ENCODE measurements at places on chromosomes 11 and 22.
A peak's percentile ranks its signal among the peaks of the same experiment; 100 is the strongest.

- DNase-seq, result no peak
Observed at GRCh38 chr11:30282289-30282631, 40.6 kb upstream of the ARL14EP start.

GRCh38 chr11:69567951-69568808 is 72.8 kb upstream of the CCND1 start:
- no peak for DNase-seq

- no peak for DNase-seq
Observed at GRCh38 chr22:48870436-48870835, 957.2 kb downstream of the BRD1 start.

DNA sequence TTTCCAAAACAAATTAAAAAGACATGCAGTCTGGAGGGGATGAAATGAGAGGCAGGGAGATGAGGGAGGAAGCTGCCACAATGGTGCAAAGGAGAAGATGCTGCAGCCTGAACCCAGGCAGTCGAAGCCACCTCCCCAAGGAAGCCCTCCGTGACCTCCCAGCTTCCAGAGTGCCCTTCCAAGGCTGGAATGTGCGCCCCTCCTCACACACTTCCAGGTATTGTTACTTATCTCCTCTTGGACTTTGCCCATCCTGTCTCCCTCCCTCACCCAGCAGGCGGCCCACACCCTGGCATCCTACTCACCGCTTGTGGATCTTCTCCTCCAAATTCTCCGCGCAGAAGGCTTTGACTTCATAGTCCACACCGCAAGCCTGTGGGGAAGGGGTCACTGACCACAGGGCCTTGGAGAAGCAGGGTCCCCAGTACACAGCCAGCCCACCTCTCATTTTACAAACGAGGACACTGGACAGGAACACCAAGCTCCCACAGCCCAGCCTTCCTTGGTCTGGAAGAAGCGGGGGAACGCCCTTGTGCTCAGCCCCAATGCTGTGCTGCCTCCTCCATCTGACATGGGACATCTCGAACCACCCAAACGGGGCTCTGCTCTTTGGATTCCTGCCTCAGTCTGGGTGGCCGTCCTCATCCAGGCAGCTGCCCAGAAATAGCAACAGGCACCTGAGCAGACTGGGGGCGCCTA is 40.3 kb downstream of the TPBGL start:
- DNase-seq, result peak; percentile 53

DNA sequence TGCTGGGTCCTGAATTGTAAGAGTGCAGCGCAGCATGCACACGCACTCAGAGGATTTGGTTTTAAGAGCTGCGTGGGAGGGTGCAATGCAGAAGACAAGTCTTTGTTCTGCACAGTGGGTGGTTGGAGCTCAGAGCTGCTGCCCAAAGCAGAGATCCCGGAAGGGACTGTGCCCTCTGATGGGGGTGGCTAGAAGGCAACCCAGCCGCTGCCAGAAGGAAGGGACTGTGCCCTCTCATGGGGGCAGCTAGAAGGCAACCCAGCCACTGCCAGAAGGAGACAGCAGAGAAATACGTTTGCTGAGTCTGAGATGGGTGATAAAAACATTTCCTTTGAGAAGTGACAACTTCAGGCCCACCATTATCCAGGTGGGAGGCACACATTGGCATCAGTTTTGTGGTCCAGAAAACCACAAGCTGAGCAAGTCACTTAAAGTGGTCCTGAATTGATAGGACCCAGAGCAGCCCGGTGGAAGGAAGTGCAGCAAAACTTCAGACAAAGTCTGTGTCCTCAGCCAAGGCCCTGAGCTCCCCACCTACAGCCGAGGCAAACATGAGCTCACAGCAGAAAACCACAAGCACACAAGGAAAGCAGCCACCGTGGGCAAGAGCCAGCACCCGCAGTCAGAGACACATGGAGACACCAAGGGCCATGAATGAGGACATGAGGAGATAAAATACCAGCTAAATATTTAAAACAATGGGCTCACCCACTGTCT is 4.3 kb downstream of the KRTAP5-6 start:
- no peak for DNase-seq

- no peak for DNase-seq
Observed at GRCh38 chr11:103372906-103373305, 263.7 kb downstream of the DYNC2H1 start.

DNA sequence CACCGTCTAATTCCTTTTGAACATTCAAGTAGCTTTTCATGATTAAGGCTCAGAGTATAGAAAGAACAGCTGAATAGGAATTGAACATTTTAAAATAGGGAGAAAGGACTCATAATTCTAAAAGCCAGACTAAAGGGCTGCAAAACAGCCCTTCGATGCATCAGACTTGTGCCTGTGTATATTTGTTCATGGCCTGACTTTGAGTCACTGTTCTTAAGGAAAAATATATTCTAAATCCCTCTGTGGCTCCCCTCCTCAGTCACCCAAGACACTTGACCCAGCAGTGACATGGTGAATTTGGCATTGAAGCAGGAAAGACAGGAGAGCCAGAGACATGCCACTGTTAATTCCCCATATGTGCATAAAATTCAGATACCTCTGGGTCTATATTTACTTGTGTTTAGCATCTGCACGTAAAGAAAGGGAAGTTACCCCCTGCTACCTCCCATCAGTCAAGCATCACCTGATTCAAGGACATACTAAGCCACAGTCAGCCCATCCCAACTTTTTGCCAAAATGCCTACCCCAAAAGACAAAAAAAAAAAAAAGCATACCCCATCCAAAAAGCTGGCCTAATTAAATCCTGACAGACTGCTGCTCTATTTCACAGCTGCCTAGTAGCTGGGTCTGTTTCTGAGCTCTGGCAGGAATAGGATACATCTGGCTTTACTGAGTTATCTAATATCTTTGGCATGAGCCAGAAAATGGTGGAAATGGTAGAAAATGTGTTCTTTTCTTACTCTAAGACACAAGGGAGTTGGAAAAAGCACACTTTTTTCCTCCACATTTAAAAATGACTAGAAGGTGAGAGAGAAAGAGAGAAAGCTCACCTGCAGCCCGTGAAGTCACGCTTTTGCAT is 93.5 kb downstream of the COMMD9 start:
- DNase-seq, result peak; percentile 20

DNA sequence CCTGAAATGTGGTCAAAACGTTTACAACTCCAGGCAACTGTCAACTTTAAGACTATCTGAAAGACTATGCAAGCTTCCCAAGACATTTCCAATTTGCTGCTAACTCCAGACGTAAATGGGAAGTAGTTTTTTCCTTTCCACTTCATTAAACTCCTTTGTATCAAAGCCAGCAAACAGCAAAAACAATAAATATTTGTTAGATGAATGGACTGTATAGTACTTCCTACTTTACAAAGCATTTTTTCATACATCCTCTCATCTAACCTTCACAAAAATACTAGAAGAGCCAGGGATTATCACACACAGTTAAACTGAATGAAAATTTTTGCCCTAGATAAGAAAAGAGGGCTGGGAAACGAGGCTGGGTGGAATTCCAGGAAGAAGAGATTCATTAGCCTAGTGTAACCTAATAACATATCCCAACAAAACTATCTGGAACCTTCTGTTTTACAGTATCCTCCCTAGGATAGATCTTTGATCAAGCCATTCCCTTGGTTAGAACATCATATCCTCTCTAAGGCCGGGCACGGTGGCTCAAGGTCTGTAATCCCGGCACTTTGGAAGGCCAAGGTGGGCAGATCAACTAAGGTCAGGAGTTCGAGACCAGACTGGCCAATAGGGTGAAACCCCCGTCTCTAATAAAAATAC is 10.4 kb downstream of the NUP98 start:
- DNase-seq, result no peak

DNA sequence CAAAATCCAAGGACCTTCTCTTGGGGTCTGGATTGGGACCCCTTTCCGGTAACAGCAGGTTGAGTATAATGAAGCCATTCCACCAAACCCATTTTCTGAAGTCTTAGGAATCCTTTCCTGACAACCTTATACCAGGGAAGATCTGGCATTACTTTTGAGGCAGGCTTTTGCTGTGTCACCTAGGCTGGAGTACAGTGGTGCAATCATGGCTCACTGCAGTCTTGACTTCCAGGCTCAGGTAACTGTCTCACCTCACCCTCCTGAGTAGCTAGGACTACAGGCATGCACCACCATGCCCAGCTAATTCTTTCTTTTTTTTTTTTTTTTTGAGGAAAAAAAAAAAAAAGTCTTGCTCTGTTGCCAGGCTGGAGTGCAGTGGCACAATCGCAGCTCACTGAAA is 55.8 kb upstream of the TREH start:
- no peak for DNase-seq

- DNase-seq, result no peak
Observed at GRCh38 chr11:71252269-71252769, at the start of gene SHANK2. SHANK2 (minus strand) TSS chr11:71252577; CDS start chr11:71147326, 105,251 bp downstream.

- no peak for DNase-seq
Observed at GRCh38 chr11:6571434-6572008, 31.9 kb downstream of the RRP8 start.

GRCh38 chr22:32811788-32812545 is 10.5 kb downstream of the TIMP3 start:
- no peak for DNase-seq

DNA sequence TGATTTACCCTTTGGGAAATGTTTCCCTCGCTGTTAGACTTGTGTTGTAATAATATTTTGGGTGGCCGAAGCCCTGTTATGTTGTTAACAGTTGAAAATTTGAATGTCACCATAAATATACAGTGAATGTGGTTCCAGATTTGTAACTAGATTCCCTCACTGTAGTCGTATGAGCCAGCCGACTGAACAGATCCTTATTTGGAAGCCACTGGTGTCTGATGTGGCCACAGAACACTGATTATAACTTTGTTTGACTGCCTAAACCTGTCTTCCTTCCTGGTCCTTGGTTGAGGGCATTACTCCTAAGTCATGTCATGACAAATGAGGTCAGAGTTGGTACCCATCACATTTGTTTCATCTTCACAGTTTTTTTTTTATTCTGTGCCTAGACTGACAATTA is 45.4 kb downstream of the YAP1 start:
- DNase-seq, result no peak

GRCh38 chr11:115368616-115369015 is 135.6 kb downstream of the CADM1 start:
- DNase-seq, result no peak

- DNase-seq, result no peak
Observed at GRCh38 chr22:41916745-41917358, 2.0 kb upstream of the SHISA8 start.

DNA sequence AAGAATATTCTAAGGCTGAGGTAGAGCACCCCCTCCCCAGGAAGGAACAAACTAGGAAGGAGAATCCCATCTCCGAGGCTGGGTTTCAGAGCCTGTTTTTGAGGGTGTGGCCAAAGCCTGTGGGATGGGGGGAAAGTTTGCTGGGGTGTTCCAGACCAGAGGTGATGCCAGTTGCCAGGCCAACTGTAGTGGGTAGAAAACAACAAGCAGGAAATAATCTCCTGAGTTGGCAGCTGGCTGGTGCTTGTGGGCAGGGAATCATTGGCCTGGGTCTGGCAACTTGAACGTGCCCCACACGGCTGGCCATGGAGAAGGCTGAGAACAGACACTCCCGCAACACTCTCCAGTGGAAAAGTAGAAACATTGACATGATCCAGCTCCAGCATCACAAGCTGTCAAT is 385.6 kb downstream of the ETS1 start:
- DNase-seq, result no peak

- DNase-seq, result no peak
Observed at GRCh38 chr11:88300888-88301487, 36.5 kb downstream of the CTSC start.

GRCh38 chr11:107232451-107232850 is 214.2 kb upstream of the GUCY1A2 start:
- DNase-seq, result no peak

DNA sequence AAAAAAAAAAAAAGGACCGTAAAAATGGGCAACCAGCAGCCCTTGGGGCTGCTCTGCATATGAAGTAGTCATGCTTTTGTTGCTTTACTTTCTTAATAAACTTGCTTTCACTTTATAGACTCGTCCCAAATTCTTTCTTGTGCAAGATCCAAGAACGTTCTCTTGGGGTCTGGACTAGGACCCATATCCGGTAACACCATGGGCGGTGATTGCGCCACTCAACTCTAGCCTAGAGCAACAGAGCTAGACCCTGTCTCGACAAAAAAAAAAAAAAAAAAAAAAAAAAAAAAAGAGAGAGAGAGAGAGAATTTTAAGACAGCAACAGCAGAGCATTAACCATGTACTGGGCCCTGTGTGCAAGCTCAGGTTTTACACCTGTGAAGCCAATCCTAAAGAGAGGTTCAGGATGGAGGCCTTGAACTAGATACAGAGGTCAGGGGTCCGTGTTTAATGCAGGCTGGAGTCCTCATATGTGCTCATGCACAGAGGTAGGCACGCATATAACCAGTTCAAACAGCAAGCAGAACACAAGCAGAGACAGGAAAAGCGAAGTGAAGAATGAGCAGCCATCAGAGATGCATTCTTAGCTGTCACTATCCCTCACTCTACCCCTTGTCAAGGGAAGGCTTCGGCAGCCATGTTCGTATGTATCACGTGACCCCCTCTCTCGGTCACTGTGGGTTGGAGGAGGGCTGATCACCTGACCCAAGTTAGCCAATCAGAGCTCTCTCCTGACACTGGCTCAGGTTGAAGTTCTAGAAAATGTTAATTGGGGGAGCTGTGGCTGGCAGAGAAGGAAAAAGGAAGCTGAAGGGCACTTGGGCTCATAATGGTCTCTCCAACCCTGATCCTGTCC is 16.7 kb upstream of the SYT12 start:
- DNase-seq, result no peak

DNA sequence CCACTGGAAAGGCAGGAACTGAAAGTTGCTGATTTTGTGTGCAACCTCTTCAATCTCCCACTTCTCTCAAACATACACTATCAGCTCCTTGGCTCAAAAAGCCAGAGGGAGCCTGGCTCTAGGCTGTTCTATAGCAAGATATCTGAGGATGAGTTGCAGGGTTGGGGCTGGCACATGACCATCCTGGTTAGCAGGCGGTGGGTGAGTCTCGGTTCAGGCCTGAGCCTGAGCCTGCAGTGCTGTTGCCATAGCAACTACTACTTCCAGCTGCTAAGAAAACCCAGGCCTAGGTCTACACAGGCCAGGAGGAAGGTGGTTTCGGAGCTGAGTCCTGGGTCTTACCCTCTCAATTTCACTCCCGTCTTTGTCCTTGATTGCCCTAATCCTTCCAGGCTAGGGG is 39.0 kb downstream of the CWC15 start:
- DNase-seq, result no peak

DNA sequence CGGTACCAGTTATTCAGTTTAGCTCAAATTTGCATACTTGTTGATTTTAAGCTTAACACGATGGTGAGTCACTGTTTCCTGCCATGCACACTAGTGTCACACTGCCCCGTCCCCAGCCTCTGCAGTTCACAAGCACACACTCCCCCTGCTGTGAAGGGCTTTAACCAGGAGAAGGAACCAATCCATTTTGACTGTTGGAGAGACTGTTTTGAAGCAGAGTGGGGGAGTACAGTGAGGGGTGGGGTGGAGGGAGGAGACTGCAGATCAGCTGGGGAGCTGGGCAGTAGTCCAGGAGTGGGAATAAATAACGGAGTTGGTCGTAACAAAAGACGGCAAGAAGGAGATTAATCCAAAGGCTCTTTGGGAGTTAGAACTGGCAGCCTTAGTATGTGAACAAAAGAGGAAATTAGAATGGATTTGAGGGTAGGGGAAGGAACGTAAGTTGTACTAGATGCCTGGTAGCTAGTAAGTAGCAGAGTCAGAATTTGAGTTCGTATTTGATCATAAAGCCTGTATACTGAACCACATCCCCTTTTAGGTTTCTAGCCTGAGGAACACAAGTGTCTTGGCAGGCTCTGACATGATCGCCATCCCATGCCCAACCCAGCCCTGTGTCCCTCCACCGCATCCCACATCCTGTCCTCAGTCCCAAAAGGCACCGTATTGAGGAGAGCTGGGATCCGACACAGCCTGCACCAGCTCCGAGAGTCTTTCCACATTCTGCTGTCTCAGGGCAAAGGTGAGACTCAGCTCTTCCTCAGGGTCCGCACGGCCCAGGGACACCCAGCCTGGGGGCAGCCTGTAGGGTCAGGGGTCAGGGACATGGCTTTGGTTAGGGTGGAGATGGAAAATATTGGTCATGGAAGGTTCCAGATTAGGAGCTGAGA is 862 bp downstream of the TPP1 start:
- peak; percentile 58 for DNase-seq
